ENCODE measurements at places on chromosomes 5 and 9. TPM values are rescaled to one million over a fixed set of nuclear protein-coding genes. Genes with fewer than 3 reads are reported as not detected.

Gene TLX3
- not detected for total RNA-seq

Gene BRIX1
- 119 TPM for total RNA-seq

Gene SEMA5A
- 0.02 TPM for total RNA-seq

DNA sequence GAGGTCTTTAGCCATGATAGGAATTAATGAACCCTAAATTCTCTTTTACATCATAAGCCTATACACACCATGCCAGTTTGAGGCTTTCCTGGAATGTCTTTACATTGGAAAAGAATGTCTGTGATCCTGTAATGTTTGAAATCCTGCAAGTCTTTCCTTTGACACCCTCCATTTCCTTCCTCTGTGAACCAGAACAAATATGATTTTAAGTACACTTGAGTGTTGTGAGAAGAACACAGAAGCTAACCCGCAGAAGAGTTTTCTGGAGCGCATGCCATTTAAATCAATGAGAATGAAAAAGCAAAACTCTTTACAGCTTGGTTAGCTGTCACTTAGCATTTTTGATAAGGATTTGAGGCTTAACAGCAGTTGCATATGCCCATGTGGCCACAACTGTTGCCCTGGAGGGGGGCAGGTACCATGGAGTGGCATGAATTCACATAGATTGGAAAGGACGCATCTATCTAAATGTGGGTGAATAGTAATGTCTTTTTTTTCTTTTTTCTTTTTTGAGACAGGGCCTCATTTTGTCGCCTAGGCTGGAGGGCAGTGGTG lies 372.6 kb downstream of the KDM4C start:
- DNase-seq: no peak

DNA sequence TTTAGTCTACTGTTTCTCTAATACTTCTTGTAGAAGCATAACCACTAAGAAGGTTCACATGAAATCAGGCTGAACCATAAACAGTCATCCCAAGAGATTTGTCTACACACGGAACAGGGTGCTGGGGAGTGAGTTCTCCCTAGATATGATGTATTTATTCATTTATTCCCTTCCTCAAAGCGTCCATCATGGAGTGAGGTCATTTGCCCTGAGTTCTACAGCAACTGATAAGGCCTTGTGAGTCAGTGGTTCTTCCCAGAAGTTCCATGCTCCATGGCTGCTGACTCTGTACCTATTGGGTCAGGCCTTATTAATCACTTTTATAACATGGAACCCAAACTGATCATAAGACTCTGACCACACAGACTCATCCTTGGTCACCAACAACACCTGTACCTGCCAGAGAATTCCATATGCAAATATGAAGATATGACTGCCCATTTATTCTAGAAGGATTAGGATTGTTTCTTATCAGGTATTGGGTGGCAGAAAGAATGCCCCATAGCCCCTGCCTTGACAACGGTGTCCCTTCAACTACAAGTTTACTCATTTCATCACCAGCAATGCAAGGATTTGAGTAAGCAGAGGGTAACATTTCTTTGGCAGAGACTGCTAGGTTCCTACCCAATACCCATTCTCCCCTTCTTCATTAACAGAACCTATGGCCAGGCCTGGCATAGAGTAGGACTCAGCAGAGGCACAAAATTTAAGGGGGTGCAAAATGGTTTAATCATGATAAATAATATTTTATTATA lies 118.1 kb downstream of the LHFPL2 start:
- peak; percentile 34 for DNase-seq

- peak; percentile 80 for DNase-seq
Measured at GRCh38 chr9:36008774-36009300, 27.9 kb upstream of the RECK start.

- DNase-seq: no peak
Measured at GRCh38 chr5:95048628-95049027, 236.3 kb downstream of the MCTP1 start.

DNA sequence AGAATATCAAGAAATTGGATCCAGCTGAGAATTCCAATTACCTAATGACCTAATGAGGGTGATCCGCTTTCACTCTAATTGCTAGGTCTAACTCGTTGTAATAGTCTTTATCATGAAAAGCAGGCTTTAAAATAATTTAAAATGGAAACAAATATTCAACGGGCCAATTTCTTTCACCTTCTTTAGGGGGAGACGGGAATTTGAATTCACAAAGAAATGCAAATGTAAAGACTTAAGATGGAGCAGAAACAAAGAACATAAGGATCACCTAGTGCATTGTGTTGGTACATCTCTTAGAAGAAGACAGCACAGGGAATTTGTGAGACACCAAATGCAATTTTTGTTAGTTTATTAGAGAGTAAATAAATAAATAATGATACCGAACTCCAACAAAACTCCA lies 1.5 kb upstream of the KCNN2 start:
- no peak for DNase-seq

GRCh38 chr5:173090639-173091038 lies 34.5 kb downstream of the CREBRF start:
- DNase-seq: no peak

DNA sequence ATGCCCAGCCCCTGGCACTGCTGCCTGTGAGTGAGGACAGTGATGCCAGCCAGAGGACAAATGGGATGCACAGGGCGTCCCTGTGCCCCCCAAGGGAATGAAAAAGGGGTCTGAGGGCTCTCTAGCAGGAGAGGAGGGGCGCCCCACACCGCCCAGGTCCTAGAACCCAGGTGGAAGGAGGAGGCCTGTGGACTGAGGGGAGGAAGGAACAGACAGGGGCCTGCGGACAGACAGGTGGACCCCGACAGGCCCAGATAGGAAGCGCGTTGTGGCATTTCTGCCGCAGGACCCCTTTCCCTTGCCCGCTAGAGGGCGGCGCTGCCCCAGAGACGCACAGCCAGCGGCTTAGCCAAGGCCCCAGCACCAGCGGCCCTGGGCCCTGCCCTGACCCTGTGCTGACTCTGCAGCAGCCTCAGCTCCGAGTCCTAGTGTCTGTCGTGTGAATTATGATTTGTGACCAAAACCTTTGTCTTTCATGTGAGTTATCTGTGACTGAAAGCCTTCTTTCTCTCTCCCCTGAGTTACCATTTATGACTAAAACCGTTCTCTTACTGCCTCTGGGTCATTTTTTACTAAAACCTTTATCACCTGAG lies 30.7 kb downstream of the TRIP13 start:
- peak; percentile 90 for DNase-seq

GRCh38 chr5:143118222-143118621 lies 285.3 kb downstream of the NR3C1 start:
- no peak for DNase-seq

GRCh38 chr9:15121630-15122029 lies 185.4 kb downstream of the TTC39B start:
- no peak for DNase-seq

DNA sequence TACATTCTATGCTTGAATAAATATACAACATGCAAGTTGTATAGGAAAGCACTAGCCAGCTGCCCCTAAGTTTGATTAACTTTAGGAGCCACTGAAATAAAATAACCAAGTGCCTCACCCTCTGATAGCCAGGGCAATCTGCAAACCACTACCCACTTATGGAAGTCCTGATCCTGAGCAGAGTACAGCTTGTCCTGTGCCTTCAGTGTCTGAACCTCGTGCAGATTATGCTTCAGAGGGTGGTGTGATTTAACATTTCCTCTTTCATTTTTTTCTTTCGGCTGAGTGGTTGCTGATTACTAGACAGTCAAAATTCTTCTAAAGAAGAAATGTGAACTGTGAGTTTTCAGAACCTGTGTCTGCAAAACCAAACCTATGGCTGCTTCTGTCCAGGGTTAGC lies 327.7 kb downstream of the PIK3R1 start:
- DNase-seq: no peak

DNA sequence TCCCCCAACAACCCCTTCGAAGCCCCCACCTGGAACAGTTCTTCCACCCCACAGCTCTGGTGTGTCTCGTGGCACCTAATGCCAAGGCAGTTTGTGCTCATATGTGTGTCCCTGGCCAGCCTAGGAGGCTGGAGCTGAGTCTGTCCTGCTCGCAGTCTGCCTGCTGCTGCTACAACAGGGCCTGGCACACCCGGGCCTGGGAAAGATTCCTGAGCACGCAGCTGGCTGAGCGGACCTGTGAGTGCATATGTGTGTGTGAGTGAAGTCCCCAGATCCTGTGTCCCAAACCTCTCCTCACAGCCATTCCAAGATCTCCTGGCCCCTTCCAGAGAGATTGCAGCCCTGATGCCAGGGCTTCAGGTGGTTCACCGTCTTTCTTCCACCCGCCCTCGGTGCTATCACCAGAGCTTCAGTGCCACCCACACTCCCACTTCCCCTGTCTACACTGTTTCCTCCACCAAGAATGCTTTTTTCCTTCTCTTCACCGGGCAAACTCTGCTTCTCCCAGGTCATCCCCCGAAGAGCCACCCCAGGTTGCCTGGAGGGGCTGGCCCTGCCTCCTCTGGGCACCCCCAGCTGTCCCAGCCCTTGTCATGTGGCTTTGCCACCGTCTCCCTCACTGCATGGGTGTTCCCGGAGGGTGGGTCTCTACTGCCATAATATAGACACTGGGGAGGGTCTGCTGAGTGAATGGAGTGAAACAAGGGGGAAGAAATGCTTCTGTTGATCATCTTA lies 28.4 kb downstream of the LMX1B start:
- DNase-seq: no peak

DNA sequence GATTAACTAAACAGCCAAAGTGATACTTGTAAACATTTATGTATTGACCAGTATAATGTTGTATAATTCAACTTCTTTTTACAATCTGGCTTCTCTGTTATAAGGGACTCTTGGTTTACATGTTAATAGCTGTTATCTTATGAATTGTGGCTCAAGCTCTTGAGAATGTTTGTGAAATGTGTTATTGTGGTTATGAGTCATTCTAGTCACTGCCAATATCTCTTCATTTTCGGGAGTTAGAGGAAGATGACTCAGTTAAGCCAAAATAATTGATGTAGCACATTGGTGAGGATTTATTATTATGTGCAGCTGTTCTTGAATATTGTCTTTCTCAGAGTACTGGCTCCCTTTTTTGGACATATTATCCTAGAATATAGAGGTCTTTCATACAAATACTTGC lies 655.2 kb upstream of the RIOK2 start:
- no peak for DNase-seq

- no peak for DNase-seq
Measured at GRCh38 chr5:43851741-43852140, 248.8 kb downstream of the NNT start.

DNA sequence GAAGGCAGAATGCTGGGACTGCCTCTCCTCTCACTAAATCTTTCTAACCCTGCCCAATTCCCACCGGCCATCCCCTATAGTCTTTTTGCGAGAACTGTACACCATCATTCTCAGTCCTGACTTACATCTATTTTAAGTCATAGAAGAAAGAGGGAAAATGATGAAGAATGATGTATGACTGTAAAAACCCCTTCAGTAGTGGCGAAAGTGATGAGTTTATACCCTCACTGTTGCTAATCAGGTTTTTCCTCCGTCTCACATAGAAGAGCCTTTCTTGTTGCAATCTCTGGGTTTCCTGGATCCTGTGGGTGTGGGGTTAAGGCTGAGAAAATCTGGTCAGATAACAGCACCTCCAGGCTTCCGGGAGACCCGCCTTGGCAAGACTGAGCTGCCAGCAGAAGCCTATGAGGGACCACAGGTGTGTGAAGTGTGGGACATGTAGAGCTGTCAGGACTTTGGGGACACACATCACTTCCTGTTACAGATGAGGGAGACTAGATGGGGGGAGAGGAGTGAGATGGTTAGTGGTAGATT lies 147.1 kb upstream of the SLC12A2 start:
- no peak for DNase-seq

DNA sequence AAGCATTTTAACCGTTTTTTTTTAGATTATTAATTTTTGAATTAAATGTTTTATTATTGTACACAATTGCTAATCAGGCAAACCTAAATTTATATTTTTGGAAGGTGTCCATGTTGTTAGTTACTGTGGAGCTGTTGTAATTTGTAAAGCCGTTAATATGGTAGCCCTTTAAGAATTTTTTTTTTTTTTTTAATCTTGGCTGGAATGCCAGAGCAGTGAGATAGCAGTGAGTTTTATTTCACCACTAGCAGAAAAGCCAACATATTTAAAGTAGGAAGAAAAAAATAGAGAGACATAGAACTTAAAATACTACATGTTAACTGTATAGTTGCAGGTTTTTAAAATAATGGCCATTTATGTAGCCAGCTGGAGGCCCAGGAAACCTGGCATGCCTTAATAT lies 35.3 kb upstream of the RNF20 start:
- no peak for DNase-seq

DNA sequence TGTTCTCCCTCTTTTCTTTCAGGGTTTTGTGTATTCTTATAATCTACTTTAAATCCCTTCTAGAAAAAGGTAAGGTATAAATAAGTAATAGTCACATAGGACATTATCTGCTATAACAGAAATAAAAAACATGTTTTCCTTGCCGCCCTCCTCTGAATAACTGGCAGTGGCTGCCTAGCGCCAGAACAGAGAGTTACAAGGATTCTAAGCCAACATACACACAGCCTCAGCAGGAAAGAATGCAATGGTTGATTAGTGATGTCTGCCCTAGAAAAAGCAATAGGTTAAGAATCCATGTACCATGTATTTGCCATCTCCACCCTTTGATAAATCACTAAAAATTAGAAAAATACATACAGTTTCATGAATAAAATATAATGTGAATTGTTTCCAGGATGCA lies 4.9 kb downstream of the MED27 start:
- DNase-seq: no peak

GRCh38 chr9:125637241-125637640 lies 69.8 kb downstream of the MAPKAP1 start:
- no peak for DNase-seq

DNA sequence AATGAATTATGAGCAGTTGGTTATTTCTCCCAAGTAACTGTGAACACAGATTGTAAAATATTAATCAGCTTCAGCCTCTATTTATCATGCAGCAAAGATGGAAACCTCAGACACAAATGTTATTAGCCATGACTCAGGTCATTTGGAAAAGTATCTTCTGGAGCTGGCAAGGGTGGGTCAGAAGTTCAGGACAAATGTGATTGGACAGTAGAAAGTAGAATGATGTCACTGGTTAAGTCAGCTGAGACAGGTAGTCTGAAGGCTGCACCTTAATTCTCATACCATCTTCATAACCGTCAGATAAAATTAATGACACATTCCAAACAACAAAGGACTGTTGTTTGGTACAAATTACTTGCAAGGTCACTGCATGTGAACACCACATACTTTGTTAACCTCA lies 140.2 kb downstream of the EMB start:
- no peak for DNase-seq

DNA sequence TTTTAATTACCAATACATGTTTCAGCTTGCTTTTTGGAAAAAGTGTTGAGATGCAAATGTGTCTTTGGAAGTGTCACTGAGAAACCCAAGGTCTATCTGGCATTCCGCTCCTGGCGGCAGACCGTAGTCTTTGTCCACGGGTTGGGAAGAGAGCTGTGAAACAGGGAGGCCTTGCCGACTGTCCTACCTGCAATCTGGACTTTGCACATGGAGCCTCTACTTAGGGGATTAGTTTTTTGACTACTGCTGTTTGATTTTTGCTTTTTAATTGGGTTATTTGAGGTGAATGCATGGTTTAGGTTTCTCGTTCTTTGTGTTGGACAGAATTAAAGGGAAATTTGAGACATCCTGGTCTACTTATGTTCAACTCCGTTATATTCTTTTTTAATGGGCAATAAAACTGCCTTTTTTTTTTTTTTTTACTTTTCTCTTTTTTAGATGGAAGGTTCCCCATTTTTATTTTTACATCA lies 25.7 kb downstream of the TRIO start:
- no peak for DNase-seq

- no peak for DNase-seq
Measured at GRCh38 chr9:12224449-12224848, 468.7 kb upstream of the TYRP1 start.
